ENCODE measurements at places on chromosomes 2 and 18.

DNA sequence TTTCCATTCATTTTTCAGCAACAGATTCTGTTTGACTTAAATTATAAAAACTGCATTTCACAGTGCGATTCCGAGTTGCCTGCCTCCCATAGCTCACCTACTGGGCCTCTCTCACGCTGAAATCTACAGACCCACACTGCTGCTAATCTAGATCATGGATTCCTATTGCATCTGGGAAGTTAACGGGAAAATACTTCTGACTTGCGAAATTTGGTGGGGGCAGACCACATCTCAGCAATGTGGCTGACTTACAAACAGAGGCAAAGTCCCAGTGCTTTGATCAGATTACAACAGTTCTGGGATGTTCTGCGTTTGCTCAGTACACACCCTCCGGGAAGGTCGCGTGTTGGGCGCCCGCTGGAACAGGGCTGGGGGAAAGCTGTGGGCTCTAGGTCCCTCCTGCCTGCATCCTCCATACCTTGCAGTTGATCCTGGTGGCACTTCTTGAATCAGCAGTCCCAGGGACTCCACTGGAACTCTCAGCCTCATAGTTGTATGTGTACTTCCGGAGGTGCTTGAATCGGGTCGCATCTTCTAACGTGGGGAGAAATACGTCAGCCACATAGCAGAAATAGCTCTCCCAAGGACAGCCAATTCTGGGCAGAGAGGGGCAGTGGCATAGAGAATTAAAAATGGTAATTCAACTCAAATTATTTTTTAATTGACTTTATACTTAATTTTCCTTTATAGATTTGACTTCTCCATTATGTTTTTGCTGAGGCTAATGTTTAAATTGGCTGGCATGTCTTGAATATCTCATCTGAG lies 1.7 kb downstream of the APOB start:
- no peak for DNase-seq

GRCh38 chr2:145874466-145874865 lies 1354.5 kb upstream of the ZEB2 start:
- DNase-seq: no peak

DNA sequence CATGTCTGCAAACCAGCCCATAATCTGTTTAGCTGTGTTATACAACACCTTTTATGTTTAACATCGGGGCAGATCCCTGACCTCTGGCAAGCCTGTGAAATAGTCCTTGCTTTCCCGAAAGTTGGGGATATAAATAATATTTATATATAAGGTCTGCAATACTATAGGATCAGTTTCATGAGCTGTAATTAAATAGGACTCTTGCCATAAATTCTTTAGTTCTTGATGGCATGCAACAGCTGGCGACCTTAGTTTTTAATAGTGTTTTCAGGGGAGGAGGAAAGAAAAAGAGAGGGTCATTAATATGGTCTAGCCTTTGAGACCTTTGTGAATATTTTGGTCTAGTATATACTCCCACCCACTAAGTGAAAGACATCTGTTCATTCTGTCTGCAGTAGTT lies 166.5 kb downstream of the MTX2 start:
- no peak for DNase-seq

DNA sequence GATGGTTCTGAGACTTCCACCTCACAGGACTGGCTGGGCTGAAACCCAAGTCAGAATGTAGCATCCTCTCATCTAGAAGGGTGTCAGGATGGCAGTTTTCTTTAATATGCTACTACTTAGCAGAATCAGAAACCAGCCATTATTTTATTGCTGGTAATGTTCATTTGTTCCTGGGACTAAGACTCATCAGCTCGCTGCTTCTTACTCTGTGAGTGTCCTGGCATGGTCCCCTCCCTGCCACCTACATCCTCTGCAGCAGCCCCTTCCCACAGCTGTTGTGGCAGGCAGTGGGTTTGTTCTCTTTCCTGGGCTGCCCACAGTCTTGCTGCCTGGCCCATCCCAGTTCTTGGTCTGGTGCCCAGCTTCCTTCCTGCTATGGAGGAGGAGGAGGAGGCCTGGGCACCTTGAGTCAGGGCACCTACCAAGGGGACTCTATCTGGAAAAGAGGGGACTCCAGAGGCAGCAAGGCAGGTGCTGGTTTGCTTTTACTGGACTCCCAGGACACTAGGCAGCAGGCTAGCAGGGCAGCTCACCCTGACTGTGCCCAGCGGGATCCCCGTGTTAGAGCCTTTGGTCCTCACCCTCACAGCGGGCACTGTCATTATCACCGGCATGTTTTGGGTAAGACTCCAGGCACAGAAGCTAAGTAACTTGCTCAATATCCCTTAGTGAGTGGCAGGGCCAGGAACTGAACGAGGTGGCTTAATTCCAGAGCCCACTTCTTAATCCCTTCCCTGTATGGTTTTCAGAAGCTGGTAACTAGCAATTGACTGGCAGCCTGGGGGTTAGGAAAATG lies 62.1 kb downstream of the LRRFIP1 start:
- no peak for DNase-seq

DNA sequence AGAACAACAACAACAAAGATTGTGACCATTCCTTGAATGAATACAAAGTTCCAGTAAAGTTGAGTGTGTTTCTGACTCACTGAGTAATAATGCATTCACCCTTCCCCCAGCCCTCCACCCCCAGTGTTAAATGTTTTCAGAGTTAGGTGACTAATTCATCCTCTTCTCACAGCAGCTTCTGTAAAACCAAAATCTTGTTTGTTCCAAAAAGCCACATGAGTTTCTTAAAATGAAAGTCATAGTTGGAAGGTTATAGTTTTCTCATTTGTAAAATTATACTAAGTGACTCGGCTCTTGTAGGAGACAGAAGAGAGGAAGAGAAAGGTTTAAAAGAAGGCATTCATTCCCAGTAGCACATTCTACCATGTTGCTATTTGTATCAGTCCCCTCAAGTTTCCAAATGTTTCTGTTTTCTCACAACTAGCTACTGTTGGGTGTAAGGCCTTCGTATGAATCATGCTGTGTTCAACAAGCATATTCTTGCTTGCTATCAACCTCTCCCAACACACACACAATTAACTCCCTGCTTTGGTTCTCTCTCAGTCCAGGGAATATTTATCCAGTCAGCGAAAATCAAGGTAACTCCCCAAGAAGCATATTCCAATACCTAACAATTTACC lies 75.3 kb downstream of the MBD2 start:
- DNase-seq: peak; percentile 47

- no peak for DNase-seq
Observed at GRCh38 chr18:41973983-41974382, 18.9 kb downstream of the PIK3C3 start.

GRCh38 chr2:54658564-54659071 lies 64.8 kb upstream of the EML6 start:
- DNase-seq: no peak

- DNase-seq: no peak
Observed at GRCh38 chr2:102618452-102619413, 620 bp upstream of the SLC9A2 start.

DNA sequence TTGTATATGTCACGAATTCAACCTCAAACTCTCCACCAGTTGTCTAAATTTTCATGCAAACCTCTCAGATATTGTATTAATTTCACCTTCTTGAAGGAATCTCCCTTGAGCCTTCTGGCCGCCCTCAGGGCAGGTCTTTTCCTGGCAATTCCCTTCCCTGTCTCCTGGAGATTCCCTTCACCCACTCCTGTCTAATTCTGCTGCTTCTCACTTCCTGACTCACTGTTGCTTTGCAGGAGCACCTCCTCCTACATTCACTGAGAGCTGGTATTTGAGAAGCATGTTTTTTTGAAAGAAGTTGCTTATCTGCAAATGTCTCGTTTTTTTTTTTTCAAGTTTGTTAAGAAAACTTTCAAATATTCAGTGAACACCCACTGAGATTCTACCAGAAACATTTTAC lies 79.9 kb upstream of the OTOS start:
- no peak for DNase-seq

DNA sequence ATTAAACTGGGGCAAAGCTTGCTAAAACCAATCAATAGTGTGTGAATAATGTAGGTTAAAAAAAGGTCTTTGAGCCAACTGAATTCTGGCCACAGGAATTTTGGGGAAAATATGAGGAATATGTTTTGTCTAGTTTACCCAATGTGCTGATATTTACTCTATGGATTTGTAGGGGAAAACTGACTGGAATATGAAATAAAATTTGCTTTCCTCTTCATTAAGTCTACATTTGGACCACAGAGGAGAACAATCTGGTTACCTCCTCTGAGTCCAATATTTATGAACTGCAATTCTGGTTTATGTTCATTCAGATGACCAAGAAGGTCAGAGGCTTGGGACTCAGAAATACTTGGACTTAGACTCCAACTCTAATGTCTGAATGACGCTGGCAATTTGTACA lies 1042.2 kb upstream of the CNTNAP5 start:
- no peak for DNase-seq

DNA sequence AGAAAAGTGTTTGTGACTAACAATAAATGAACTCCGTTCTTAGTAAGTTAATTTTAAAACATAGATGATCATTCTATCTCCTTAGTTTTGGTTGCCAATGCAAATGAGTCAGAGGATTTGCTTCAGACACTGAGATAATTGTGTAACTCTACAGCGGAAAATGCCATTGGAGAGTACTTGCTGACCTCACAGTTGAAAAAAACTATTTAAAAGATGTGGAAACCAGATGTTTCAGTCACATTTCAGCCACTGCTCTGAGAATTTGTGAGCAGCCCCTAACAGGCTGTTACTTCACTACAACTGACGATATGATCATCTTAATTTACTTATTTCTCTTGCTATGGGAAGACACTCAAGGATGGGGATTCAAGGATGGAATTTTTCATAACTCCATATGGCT lies at the start of gene TNFAIP6:
Gene TNFAIP6 (plus strand): TSS at position 234 of the 400 bp plus-strand sequence. CDS start 75 bp downstream, at position 309.
- no peak for DNase-seq
